Non-pigmented ciliary epithelial cell (primary cell): ENCODE measurements at places on chromosomes 4 and X.

DNA sequence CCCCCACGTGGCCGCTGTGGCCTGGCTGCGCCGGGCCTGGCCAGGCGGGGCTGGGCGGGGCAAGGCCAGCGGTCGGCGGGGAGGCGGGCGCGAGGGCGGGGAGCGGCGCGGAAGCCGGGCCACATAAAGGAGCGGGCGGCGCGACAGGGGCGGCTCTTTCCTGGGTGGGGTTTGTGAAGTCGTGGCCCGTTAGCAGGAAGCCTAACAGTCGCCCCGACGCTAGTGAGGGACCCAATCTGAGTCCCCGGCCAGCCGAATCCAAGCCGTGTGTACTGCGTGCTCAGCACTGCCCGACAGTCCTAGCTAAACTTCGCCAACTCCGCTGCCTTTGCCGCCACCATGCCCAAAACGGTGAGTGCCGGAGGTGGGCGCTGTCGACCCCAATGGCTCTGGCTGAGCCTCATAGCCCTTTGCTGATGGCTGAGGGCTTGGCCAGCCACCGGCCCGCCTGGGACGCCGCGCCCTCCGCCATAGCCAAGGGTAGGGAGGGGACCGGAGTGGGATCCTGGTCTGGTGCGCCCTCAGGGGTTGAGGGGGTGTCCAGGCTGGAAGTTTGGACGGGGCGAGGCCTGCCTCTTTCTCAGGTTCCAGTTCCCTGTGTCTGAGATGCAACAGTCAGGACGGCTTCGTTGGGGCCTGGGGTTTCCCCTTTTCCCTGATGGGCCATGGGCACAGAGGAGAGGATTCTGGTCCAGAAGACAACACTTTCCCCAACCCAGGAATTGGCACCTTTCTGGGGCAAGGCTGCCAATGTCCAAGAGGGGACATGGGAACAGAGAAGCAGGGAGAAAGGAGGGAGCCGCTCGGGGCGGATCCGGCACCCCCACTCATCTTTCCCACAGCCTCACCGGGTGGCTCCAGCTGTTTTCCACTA is at the start of gene MSN:
Gene MSN (plus strand): TSS at position 152 of the 874 bp plus-strand sequence. CDS start 188 bp downstream, at position 340.
- DNase-seq = no peak

- no peak for DNase-seq
Measured at GRCh38 chr4:169756971-169757574, 671 bp downstream of the HPF1 start.

DNA sequence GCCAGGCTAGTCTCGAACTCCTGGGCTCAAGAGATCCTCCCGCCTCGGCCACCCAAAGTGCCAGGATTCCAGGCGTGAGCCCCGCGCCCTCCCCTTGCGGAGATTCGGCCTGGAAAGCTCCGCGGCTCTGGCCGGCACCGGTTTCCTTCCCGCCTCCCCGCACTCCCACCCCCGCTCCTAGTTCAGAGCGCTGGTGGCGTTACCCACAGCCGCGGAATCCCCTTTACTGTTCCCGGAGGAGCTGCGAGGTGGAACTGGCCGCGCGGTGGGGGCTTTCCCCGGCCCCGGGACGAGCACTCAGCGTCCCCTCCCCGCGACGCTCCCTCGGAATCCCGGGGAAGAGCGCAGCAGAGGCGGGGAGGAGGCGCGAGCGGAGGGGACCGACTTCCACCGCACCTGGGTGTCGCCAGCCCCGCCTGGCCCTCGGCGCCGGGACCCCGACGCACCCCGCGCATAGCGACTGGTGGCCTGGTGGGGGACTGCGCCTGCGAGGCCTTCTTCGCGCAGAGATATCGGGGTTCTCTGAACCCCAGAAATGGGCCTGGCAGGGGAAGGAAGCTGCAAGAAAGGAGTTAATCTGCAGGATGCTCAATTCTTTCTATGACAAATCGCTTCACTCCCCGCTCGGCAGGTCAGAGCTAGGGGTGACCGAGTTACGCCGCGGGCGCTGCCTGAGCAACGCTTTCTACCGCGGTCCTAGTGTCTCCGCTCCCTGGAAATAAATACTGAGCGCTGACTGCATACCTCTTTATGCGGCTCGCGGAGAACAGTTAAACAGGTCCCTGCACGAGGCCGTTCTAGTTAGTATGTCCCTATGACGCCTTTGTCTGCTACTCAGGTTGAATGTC is 14.6 kb upstream of the SLC25A4 start:
- DNase-seq = no peak

GRCh38 chrX:125326599-125326998 is 6.9 kb downstream of the TEX13C start:
- DNase-seq = no peak

- DNase-seq = no peak
Measured at GRCh38 chr4:91170768-91171167, 1043.6 kb downstream of the CCSER1 start.

DNA sequence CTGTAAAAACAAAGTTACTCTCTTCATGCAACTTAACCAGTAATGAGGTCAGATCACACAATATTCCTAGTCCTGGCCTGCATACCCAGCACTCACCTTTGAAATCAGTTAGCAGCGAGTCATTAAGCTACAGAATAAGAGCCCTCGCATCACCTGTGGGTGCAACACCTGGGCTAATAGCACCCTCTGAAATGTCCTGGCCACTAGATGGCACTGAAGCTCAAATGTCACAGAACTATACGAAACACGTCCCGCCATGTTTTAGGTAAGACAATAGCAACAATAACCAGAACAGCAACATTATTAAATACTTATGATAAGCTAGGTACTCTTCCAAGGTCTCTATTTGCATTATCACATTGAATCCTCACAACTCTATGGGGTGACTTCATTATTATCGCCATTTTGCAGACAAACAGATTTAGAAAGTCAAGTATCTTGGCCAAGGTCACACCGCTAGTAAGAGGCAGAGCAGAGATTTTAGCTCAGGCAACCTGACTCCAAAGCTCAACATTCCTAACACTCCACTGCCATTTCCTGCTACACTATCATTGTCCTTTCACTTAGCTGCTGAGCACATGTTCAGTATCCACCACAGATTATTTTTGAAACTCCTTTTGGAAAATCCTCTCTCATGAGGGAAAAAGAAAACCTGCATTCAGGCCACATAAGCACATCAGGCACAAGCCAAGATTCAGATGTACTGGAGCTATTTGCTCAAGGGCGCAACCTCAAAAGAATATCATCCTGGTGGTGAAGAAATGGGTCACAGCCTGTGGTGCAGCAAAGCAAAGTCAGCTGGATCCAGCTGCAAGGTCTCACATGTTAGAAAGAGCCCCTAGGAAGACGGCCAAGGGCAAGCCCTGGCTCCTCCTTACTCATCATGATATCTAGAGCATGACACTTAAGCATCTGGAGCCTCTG is 59.5 kb upstream of the KDR start:
- DNase-seq = no peak

DNA sequence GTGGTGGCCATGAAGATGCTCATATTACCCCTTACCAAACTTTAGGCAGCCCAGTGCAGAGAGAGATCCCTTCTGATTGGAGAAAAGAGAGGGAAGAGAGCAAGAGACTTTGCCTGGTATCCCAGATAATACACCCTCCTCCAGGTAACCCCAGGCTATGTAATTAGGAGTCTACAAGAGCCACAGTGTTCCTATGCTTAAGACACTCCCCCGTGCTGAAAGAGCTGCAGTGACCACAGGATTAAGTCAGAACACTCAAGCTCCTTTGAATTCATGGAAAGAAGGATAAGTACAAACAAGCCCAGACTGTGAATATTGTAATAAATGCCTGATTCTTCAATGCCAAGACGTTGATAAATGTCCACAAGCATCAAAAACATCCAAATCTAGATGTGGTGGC is 41.4 kb downstream of the PABPC4L start:
- DNase-seq = no peak

- no peak for DNase-seq
Measured at GRCh38 chrX:42886519-42886918, 108.6 kb upstream of the PPP1R2C start.

GRCh38 chr4:16227462-16227868 is 1.2 kb upstream of the TAPT1 start:
- DNase-seq = no peak

DNA sequence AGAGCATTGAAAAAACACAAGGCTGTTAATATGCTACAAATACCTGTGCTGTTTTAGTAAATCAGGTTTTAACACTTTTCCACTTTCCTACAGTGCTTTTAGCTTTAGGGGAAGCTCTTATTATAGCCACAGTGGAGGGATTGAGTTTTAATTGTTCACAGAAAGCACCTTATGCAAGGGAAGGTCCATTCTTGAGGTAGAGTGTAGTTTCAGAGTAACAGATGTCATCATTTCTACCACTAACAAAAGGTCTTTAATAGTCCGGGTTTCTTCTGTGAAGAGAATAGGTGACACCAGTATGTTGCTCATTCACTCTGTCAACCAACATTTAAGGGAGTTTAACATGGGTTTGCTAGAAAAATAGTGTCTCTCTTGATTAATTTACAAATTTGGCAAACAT is 104.4 kb downstream of the STIM2 start:
- DNase-seq = no peak

DNA sequence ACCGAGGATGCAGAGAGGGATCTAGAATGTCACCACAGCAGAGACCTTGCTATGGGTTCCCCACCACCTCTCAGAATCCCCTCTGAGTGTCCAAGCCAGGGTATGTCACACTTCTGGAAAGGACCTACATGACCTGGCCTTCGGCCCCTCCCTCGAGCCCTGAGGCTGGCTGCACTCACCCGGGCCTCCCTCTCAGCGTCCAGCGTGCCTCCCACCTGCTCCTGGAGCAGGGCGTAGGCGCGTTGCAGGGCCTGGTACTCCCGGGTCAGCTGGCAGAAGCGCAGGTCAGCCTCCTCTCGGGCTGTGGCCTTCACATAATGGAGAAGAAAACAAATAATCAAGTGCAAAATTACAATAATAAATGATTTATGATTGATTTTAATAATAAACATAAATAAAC is 43.9 kb upstream of the C4orf50 start:
- no peak for DNase-seq

DNA sequence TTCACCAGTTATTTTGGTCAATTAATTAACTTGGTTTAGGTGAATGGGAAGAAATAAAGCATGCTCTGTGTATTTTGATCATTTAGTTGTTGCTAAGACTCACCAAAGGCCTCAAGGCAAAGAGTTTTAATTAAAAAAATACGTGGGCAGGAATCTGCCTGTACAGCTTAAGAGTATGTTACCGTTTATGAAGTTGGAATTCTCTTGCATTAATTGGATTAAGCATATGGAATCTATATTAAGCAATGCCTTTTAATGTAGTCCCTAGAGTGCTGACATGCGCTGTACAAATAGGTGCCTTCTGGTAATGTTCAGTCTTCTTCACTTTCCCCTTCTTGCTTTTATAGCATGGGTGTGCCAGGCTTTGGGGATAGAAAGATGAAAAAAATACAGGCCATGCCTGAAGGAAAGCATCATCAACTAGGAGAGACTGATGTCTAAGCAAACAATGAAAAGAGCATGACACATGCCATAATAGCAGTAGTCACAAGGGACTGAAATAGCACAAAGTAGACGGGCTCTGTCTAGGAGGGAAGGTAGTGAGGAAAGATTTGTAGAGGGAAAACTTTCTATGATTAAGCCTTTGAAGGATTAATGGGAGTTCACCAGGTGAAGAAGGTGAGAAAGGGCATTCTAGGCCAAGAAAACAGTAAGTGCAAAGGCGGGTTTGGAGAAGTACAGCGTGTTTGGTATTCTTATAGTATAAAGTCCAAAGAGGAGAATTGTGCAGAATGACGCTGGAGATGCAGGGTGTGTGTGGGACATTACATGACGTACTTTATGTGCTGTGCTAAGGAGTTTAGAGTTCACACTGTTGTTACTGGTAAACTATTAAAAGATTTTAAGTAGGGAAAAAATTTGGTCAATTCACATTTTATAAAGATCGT is 226.1 kb upstream of the ANXA3 start:
- DNase-seq = no peak

DNA sequence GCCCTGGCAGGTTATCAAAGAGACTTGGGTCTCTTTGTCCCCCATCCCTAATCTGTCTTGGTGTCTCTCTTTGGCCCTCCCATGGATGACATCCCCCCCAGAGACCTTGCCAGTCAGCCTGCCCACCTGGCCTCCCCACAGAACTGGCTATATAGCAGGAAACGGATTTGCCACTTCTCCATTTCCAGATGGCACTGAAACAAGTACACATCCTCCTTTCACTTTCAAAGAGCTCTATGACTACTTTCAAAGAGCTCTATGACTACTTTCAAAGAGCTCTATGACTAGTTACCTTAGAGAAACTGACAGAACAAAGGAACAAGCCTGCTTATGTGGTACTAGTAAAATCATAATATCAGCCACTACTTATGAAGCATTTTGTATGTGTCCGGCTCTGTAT is 175.3 kb downstream of the MAML3 start:
- no peak for DNase-seq

DNA sequence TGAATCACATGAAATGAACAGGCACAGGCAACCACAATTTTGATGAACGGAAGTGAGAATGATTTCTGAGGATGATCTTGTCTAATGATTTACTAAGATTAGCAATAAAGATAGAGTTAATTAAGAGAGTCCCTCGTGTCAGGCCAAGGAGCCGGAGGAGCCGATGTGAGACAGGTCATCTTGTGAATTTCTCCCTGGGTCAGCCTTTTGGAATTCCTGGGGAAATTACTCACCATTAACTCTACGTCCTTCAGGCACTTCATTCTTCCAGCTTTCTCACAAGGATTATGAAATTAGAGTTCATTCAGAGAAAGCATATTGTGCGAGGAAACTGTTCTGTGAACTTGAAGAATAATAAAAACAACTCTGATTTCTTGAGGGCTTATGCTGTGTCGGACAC is 86.7 kb downstream of the PSAPL1 start:
- DNase-seq = no peak

DNA sequence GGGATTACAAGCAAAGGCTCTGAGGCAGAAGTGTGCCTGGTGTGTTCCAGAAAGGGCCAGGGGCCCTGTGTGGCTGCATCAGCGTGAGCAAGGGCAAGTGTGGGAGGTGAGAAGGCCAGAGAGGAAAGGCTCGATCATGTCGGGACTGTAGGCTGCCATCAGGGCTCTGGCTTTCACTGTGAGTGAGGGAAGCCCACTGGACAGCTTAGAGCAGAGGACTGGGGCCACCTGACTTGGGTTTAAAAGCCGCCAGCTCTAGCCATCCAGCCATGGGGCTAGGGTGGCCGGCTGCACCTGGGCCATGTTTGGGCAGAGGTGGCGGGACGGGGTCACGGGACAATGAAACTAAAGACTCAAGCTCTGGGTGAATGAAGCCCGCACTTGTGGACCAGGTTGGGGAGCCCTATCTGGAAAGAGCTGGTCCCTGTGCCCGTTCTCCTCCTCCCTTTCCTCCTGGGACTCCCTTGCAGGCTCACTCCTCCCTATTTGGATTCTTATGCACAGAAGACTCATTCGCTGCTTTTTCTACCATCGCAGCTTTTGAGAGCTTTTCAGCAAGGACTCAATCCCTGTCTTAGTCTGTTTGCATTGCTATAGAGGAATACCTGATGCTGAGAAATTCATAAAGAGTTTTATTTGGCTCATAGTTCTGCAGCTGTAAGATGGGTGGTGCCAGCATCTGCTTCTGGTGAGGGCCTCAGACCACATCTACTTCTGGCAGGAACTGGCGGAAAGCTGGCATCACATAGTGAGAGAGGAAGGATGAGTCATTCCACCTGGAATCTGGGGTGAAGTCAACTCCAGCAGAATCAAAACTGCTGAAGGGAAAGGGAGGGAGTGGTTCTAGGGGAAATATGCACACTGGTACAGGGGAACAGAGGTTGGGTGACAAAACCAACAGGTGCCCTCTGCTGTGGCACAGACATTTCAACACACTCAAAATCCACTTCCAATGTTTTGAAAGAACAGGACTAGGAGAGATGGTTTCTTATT is 15.3 kb downstream of the CTAG1B start:
- DNase-seq = no peak
